ENCODE measurements at places on chromosomes 6 and 20.

- no peak for DNase-seq
Measured at GRCh38 chr6:106315765-106316374, 9.7 kb downstream of the ATG5 start.

GRCh38 chr6:43826730-43827129 is 56.7 kb downstream of the VEGFA start:
- DNase-seq: no peak

DNA sequence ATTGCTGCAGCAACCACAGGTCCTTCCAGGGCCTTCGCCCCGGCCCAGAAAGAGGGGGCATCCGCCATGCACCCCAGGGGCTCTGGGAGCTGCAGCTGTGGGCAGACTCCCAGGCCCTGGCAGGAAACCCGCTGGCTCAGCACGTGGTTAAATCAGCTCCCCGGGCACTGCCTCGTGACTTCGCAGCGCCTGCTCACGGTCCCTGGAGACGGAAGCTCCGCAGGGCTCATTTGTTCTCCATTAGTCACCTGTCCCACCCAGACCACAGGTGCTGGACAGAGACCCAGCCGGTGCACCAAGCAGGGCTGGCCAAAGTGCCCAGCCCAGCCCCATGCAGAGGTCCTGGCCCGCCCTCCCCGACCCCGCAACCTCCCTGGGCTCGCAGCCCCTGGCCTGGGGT is 14.7 kb downstream of the KCNQ2 start:
- DNase-seq: no peak

DNA sequence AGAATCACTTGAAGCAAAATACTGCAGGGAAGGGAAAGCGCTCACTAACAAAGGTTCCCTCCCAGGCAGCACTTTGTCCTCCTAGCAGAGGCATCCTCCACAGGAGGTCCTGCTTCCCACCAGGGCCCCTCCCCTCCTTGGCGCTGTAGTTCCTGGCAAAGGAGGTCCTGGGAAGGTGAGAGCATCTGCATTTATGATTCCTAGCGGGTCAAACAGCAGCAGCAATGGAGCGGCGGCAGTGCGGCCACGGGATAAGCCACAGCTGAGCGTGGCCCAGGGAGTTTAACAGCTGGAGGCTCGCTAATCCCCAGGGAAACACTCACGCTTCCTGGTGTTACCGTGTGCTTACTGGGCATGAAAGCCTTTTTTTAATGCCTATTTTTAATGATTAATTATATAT is 185.8 kb downstream of the TTLL2 start:
- no peak for DNase-seq

DNA sequence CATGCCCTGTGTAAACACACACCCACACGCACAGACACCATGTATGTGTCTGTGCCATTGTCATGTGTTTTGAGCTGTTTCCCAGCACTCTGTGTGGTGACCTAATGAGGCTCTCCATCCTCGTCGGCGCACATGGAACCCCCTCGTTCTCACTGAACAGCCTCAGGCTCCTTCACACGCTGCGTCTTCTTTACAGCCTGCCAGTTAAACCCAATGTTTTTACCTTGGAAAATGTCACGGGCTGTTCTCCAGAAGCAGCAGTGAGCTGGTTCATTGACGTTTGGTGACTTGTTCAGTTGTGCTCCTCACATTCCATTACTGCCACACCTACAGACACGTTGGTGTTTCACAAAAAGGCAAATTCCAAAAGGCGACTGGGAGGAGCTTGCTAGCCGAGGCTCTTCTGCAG is 201.0 kb upstream of the FOXQ1 start:
- no peak for DNase-seq

- no peak for DNase-seq
Measured at GRCh38 chr6:166477647-166478365, 95.1 kb upstream of the MPC1 start.

GRCh38 chr6:56727097-56727850 is 84.6 kb upstream of the DST start:
- DNase-seq: no peak

GRCh38 chr6:170206851-170207431 is 83.9 kb downstream of the DLL1 start:
- DNase-seq: no peak

DNA sequence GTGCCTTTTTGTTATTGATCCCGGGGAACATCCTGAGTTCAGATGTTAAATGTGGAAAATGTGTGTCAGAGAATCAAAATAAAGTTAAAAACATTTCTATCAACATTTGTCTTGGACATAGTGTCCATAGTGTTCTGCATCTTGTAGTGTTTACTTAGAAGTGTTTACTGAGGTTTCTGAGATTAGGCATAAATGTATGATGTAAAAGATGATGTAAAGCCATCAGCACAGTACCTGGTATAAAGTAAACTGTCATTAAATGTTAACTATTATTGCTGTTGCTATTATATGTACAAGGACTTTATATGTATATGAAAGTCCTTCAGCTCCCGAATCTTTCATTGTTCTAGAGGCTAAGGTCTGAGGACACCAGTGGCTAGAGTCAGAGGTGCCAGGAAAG is 28.2 kb upstream of the VEGFA start:
- no peak for DNase-seq

- no peak for DNase-seq
Measured at GRCh38 chr6:1726341-1726768, 116.6 kb downstream of the FOXC1 start.

GRCh38 chr20:36060676-36061075 is 92.3 kb downstream of the CNBD2 start:
- DNase-seq: no peak

GRCh38 chr6:124888581-124889371 is 73.5 kb upstream of the RNF217 start:
- no peak for DNase-seq

- no peak for DNase-seq
Measured at GRCh38 chr6:119276211-119276610, 73.3 kb downstream of the MAN1A1 start.

DNA sequence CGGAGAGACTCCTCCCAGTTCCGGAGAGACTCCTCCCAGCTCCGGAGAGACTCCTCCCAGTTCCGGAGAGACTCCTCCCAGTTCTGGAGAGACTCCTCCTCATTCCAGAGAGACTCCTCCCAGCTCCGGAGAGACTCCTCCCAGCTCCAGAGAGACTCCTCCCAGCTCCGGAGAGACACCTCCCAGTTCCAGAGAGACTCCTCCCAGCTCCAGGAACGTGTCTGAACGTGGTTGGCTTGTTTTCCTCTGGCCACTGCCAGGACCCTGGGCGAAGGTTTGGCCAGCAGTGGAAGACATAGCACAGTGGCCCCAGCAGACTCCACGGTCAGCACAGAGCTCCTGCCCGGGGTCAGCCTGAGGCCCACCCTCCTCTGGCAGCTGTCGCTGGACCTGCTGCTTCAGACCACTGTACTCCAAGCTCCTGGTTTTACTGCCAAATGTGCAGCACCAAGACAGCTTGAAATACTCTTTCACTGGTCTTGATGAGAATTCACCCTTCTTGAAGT is 122.3 kb upstream of the AFDN start:
- DNase-seq: no peak

DNA sequence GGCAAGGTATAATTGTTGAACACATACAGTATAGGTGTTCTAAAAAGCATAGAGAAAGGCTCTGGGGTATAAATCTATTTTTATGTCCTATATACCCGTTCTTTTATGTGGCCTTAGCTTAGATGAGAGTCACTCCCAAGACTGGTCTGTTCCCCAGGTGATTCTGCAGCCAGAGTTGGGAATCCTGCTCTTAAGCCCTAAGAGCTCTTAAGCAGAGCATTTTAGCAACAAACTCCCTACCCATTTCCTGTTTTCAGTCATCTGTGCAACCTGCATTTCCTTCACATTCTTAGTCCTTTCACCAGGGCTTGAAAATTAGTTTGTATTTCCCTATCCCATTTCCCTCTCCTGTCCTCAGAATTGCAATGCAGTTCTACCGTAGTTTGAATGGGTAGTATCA is 166.1 kb downstream of the HS3ST5 start:
- no peak for DNase-seq

- no peak for DNase-seq
Measured at GRCh38 chr6:149234051-149234962, 83.2 kb upstream of the TAB2 start.

GRCh38 chr6:30915591-30915946 is 1.5 kb downstream of the VARS2 start:
- no peak for DNase-seq

GRCh38 chr6:6674872-6675271 is 86.4 kb downstream of the LY86 start:
- no peak for DNase-seq

- DNase-seq: no peak
Measured at GRCh38 chr6:87001494-87001893, 64.2 kb downstream of the HTR1E start.

- DNase-seq: no peak
Measured at GRCh38 chr6:157962601-157963302, 18.9 kb upstream of the SYNJ2 start.

GRCh38 chr6:52335576-52335975 is 26.4 kb upstream of the PAQR8 start:
- no peak for DNase-seq

DNA sequence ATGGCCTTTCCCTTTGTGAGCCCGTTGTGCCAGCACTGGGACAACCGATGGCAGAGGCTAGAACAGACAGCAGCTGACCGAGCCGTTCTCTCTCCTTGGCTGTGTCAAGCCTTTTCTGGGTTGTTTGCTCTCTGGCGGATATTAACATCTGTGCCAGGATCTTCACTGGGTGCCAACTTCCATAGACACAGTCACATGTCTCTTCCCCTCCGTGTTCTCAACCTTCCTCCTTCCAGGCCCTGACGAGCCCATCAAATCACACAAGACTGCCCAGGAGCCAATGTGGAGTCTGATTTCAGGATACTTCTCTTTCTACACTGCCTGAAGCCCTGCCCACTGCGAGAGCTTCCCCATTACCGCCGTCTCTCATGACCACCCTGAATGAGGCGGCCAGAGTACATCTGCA is 111.0 kb upstream of the RALGAPA2 start:
- no peak for DNase-seq

DNA sequence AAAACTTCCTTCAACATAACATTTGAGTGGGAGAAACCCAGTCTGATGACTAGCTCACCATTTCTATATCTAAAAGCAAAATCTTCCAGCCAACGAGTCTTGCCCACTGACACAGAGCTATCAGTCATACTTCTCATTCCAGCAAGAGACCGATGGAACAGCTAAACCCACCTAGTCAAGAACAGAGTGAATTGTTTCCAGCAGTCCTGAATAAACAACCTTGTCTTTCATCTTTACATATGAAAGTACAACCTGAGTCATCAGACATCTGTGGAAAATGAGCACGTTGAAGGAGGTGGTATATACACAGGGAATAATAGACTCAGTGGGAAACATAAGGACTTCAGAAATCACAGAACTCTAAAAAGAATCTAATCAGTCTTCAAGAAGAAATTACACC is 23.8 kb downstream of the NRSN1 start:
- no peak for DNase-seq

- DNase-seq: no peak
Measured at GRCh38 chr20:2834401-2835110, 5.9 kb downstream of the PCED1A start.

- no peak for DNase-seq
Measured at GRCh38 chr20:40637176-40637575, 51.9 kb downstream of the MAFB start.

- DNase-seq: no peak
Measured at GRCh38 chr6:13614126-13614925, 809 bp upstream of the NOL7 start.

DNA sequence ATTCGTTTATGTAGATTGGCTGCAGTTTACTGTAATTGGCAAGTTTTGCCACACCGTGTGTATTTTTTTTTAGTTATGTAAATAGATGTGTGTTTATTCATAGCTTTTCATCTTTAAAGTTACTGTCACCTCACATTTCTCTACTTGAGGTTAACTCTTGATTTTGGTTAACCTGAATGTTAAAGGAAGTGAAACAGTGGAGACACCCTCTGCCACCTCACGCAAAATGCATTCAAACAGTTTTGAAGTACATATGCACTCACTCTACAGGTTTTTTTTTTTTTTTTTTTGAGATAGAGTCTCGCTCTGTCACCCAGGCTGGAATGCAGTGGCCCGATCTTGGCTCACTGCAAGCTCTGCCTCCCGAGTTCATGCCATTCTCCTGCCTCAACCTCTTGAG is 17.7 kb downstream of the OR2A4 start:
- DNase-seq: no peak

GRCh38 chr6:23200946-23201345 is 631.6 kb downstream of the HDGFL1 start:
- DNase-seq: no peak

DNA sequence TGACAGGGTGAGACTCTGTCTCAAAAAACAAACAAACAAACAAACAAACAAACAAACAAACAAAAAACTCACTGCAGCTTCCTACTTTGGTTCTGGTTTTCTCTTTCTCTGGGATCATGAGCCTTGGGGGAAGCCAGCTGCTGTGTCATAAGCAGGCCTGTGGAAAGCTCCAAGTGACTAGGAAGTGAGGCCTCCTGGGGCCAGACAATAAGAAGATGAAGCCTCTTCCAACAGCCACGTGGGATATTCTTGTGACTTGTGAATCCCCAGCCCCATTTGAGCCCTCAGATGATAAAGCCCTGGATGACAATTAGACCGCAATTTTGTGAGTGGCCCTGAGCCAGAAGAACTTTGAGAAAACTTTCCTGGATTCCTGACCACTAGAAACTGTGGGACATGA is 11.4 kb downstream of the HLA-A start:
- DNase-seq: no peak

- no peak for DNase-seq
Measured at GRCh38 chr6:26304797-26305640, 60.0 kb upstream of the BTN3A2 start.

GRCh38 chr6:163325390-163325784 is 89.1 kb upstream of the QKI start:
- no peak for DNase-seq

DNA sequence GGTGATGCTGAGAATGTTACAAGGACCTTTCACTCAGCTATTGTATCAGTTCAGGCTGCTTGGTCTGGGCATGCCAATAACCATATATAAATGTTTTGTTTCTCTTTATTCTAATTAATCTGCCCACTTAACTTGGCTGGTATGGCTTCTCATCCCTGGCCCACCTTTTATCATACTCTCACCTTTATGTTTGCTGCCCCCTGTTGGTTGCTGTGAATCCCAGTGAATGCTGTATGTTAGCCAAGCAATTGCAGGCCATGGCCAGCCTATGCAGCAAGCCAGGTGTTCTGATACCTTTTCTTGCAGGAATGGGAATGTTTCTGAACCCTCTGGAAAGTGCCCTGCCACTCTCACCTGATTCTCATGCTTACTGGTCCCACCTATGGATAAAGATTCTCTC is 54.6 kb downstream of the PCSK2 start:
- no peak for DNase-seq

Measured in omental fat pad (tissue), 4 donors.